ENCODE measurements at places on chromosomes 1 and 21. TPM values are rescaled to one million over a fixed set of nuclear protein-coding genes. Genes with fewer than 3 reads are reported as not detected.

The DTL gene
- total RNA-seq = 21.9 TPM

The C4BPA gene
- total RNA-seq = 0.33 TPM

The CLDN8 gene
- not detected for total RNA-seq

The HAO2 gene
- total RNA-seq = not detected

The SLAMF9 gene
- 0.45 TPM for total RNA-seq

The GPR25 gene
- not detected for total RNA-seq

The NBPF6 gene
- 0.26 TPM for total RNA-seq
